Activated T-cell treated with anti-CD3 and anti-CD28 coated beads, Interleukin-2, amount 50 U/mL, for 24 hours (primary cell): ENCODE measurements at places on chromosomes 1 and 21.

GRCh38 chr21:31713973-31714740, 17.8 kb downstream of the SCAF4 start:
- DNase-seq: no peak

GRCh38 chr1:92855236-92855635, 23.4 kb downstream of the RPL5 start:
- no peak for DNase-seq

- DNase-seq: no peak
Measured at GRCh38 chr1:173355281-173356031, 121.7 kb upstream of the PRDX6 start.

DNA sequence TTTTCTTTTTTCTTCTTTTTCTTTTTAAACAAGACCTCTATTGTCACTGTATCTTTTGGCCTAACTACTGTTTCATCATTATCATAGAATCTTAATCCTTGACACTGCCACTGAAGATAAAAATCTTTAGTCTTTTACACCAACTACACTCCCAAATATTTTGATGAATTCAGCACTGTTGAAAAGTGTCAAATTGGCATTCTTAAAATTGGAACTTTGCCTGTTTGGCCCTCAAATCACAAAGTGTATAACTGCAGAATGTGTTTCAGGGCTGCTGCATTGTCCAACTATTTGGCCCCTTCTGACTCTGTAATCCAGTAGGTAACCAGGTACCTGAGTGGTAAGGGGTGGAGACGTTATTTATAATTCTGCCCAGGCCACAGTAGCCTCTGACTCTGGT, 34.3 kb downstream of the ACTN2 start:
- no peak for DNase-seq

DNA sequence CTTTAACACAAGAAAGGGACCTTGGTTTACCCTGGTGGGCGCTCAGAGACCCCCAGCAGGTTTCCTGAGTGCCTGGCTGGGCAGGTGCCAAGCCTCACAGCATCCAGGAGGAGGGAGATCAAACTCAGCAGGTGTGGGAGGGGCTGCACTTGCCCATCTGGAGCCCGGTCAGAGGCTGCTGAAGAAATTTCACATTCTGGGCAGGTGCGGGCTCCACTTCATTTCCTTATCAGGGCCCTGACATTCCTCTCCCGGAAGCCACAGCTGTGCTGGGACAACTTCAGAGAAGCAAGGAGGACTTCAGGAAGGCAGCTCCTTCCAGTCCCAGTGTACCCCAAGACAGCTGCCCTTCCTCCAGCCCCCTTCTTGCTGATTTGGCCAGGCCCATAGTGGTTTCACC, 82.9 kb downstream of the ITPKB start:
- no peak for DNase-seq

DNA sequence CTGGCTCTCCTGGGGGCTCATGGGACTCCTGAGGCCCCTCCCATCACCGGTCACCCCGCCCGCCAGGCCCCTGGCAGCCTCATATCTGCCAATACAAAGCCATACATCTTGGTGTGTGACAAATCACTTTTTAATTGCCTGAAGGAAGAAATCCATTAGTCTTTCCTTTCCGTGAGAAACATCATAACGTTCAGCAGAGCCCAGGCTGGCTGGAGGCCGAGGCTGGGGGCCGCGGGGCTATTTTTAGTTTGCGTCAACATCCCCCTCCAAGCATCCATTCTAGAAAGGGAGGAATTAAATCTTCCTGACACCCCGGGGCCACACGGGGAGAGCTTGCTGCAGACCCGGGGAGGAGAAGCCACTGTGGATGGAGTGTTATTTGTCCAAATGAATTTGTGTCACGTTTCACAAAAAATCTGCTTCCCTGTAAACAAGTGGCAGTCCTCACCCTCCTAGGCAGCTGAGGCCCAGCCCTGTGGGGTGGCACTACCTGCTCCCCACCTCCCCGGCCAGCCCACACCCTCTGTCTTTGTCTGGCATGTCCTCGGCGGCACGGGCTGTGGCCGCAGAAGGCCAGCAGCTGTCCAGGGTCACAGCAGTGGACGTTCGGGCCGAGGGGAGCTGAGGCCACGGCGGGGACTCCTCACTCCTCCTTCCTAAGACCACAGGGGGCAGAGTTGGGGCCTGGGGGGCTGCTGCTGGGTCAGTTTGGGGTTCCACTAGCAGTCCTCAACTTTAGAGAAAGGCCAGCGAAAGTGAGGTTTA, 236.9 kb upstream of the VAMP3 start:
- DNase-seq: no peak

GRCh38 chr1:65995336-65995735, 202.6 kb downstream of the PDE4B start:
- DNase-seq: no peak

- DNase-seq: no peak
Measured at GRCh38 chr21:30200000-30200399, 15.9 kb downstream of the CLDN8 start.

GRCh38 chr1:241642593-241642944, 2.4 kb upstream of the CHML start:
- DNase-seq: no peak

- DNase-seq: no peak
Measured at GRCh38 chr21:16978309-16978895, 534.4 kb upstream of the CXADR start.

GRCh38 chr1:211386921-211387320, 60.3 kb downstream of the TRAF5 start:
- DNase-seq: no peak

DNA sequence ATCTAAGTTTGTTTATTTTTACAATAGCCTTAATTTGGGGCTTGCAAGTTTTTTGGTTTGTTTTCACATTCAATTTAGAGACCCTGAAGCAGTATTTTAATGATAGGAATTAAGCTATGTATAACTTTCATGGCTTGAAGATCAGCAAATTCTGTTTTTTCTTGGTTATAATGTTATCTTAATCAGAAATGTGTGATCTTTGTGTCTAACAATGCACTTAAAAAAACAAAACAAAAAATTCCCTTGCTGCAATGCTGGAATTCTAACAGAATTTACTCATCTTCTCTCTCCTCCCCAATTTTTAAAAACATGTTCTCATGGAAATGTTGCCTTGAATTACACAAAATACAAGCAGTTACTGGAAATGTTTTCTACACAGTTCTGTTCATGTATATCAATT, 113.1 kb downstream of the OLFML2B start:
- DNase-seq: no peak

DNA sequence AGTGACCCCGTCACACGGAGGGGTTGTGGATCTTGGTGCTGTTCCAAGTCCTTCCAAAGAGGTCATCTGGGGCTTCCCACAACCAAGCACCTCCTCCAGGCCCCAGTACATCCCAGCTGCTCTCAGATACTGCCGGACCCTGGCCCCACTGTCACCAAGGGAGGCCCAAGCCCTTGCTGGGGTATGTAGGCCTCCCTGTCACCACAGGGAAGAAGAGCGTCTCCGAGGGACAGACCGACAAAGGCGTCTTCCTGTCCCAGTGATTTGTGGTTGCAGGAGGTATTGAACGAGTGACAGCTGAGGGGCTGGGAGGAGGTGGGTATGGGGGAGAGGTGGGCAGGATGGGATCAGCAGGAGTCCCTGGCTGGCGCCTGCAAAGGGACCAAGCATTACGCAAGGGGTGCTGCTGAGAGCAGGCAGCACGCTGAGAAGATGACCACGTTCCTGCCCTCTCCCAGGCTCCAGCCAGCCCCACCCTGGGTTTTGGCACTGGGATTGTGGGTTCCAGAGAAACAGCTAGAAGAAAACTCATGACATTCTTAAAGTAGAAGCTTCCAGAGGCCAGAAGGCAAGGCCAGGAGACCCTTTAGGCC, 29.7 kb downstream of the LRP8 start:
- no peak for DNase-seq

DNA sequence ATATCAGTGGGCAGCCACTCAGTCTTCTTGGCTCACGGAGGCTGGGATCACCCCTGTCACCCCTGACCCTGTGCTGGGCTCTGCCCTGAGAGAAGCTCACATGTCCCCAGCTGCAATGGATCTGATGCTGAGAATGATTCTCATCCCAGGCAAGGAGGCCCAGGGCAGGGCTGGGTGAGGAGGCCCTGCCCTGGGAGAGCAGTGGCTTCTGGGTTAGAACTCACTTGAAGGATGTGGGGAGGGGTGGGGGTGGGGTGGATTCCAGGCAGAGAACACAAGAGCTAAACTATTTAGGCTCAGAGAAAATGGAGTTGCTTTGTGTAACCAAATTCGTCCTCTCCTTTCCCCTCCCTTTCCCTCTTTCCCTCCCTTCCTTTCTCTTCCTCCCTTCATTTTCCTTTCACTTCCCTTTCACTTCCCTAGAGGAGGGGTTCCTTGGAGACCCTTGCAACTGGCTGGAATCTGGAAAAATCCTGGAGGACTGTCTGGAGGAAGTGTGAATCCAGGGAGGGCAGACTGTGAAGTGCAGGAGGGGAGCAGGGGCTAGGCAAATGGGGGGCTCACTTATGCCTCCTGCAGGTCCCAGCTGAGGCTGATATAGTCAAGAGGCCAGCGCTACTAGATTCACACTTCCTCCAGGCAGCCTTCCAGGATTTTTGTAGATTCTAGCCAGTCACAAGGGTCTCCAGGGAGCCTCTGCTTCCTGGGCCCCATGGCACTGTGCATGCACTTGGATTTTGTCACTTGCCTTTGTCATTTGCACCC, 47.0 kb downstream of the IGSF21 start:
- DNase-seq: no peak

- DNase-seq: no peak
Measured at GRCh38 chr1:155909894-155910293, 1.3 kb downstream of the RIT1 start.

- no peak for DNase-seq
Measured at GRCh38 chr21:38780879-38781278, 24.9 kb upstream of the ETS2 start.

DNA sequence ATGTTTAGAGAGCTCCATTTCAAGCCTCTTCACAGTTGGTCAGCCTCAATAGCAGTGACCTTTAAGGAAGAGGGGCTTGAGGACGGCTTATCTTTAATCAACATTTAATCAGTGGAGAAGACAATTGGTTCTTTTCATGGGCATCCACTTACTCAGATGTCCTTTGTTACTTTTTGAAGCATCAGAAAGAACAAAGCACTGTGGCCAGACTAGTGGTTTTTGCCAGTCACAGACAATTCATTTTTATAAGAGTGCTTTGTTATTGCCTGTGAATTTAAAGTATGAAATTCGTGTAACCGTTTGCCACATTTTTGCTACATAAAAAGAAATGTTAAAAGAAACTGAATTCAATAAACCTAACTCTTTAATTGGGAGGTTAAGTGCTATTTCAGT, 222.8 kb downstream of the TPR start:
- DNase-seq: no peak

DNA sequence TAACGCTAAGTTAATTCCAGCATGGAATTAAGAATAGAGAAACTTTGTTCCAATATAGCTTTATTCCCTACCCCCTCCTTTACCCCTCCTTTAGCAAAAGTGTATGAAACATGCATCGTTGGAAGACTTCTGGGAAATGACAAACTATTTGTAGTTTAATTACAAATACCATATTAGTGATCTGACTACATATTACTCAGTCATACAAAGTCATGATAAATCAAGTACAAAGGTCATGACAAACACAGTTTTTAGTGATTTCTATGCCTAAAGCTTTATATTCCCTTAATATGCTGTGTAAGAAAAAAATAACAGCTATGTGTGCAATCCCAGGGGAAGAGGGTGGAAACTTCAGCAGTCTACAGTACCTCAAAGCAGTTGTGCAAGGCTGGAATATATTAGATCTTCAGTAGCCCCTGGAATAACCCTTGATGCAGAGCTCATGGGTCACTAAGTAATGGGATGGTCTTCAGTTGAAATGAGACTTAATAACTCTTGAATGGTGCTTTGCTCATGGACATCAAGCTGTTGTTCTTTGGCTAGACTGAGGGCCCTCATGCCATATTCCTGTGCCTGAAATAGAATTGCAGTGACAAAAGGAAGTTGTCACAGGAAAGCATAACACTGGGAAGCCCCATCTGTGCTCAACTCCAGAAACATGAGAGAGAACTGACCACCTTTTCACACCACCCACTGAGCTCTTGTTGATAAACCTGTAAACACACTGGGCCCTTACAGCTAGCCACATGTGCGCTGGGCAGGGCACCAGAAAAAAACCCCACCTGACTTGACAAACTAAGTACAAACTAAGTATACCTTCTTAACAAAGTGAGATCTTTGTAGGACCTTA, 25.3 kb downstream of the ZMYND12 start:
- DNase-seq: no peak

DNA sequence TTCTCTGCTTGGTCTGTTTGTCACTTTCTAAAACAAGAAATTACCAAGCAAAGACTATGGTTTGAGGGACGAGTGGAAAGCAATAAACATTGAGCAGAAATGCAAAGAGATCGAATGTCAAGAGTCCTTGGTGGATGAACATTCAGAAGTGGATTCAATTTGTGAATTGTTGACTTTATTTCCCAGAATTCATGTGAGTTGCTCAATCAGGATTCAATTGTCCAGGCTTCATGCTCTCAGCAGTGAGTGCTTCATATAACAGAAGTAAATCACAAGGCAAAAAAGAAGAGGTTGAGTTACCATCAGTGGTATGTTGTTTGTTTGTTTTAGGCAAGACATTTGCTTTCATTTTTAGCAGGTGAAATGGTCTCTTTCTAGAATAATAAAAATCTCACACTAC, 31.9 kb downstream of the NGF start:
- no peak for DNase-seq

- no peak for DNase-seq
Measured at GRCh38 chr1:170749959-170750358, 86.0 kb downstream of the PRRX1 start.

GRCh38 chr1:53196017-53196484, 573 bp upstream of the CPT2 start:
- DNase-seq: no peak

DNA sequence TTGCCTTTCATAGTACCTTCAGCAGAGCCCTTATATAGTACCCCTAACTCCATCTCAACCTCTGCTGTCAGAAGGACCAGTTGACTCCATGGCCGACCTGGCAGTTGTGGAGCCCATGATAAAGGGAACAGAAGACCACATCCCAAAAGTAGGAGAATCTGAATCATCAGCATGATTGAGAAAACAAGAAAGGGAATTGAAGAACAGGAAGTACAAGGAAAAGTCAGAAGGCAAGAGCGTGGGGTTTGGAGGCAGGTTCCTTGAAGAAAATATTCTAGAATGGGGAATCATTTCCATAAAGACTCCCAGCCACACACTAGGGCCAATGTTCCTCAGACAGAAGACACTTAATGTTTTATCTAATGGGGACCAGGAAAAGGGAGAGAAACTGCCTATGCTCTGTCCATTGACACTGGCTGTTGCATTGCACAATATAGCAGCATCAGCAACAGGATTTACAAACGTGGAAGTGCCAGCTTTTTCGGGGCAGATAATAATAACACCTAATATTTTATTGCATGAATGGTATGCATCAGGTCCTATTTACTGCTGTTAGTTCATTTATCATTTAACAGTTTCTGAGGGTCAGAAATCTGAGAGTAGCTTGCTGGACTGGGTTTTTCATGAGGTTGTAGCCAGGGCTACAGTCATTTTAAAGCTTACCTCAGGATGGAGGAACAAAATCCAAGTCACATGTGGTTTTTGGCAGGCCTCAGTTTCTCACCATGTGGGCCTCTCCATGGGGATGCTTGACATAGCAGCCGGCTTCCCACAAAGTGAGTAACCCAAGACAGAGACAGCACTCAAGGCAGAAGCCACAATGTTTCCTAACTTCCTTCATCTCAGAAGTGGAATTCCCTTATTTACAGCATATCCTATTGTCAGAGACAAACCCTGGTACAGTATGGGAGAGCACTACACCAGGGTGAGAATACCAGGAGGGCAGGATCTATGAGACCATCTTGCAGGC, 483.4 kb downstream of the PLPP3 start:
- DNase-seq: no peak
